ENCODE measurements at places on chromosomes 7 and 10.

DNA sequence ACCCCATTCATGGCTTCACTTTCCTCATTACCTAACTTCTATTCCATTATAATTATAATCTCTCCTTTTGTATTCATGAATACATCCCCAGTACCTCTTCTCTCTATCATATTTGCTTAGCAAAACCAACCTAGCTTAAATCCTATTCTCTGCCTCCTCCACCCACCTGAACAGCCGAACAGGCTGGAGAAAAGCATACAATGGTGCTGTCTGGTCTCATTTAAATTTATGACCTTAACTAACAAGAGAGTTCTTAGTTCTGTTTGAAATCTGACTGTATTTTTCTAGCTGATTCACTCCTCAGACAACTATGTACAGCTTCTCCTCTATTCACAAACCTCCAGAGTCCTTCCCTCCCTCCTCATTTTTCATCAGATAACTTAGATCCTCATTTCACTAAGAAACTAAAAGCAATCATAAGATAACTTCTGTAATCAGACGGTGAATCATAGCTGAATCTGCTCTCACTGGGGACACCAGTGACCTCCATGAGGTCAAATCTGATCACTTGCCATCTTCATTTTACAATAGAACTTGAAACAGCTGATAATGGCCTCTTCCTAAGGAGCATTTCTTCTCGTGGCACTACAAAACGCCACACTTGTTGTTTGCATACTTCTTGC lies 233.9 kb upstream of the AOAH start:
- DNase-seq, result no peak

DNA sequence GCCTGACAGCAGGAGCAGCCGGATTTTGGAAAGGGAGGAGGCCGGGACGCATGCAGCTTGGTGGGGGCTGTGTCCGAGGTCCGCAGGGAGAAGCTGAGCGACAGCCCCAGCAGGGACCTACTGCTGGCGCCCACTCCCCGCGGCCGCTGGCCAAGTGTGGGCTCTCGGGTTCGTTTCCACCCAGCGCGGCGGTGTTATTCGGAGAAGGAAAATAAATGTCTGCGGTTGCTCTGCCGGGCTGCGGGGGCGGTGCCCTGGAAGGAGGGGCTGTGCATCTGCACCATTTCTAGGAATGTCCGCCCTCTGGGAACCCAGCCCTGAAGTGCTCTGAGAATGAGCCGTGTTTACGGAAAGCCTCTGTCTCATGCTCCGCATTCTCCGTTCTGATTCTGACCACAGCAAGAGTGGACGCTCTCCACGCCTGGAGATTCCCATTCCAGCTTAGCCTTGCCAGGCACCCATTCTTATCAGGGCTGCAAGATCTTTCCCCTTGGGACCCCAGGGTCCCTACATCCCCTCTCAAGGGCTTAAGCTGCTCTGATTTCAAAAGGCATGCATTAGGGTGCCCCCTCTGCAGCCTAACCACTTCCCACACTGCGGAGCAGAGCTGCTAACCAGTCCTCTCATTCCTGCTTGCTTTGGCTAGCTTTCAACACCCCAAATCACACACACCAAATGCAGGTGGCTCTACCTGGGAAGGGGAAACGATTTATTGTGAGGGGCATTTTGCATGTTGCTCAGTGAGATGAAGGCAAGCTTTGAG lies 256.6 kb upstream of the GLI3 start:
- DNase-seq, result peak; percentile 26

DNA sequence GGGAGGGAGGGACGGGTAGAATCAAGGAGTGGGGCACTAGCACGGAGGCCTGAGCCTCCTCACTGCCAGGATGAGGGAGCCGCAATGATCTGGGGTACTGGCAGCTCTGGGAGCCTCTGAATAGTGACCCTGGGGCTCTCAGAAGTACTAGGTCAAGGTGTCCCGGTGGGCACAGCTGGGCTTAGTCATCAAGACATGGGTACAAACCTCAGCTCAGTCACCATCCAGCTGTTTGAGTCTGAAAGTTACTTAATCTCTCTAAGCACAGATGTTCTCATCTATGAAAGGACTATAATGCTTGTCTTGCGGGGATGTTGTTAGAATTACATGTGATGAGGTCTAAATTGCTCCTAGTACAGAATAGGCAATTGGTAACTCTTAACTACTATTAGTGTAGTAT lies 276.8 kb downstream of the KCNMA1 start:
- DNase-seq, result no peak

- no peak for DNase-seq
Measured at GRCh38 chr7:39365751-39366295, 200.4 kb upstream of the YAE1 start.

- DNase-seq, result no peak
Measured at GRCh38 chr10:49783645-49784044, 21.5 kb upstream of the OGDHL start.

- DNase-seq, result no peak
Measured at GRCh38 chr7:156491435-156491834, 149.1 kb upstream of the RNF32 start.

DNA sequence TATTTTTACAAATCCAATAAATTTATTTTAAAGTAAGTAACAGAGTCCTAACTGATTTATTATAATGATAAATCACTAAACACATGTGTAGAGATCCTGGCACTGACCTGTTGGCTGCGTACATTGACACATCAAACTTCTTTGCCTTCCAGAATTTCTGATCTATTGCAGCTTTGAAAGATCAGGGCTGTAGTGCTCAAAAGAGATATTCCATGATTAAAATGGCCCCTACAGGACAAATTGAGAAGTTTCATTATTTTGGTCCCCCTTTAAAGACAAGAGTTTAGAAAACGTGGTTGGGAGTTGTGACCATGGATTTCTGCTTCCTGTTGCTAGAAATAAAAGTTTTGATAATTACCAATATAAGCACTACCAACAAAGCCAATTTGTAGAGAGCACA lies 87.7 kb upstream of the PDK4 start:
- no peak for DNase-seq

GRCh38 chr7:38318803-38319416 lies 45.5 kb upstream of the TARP start:
- DNase-seq, result no peak

GRCh38 chr7:143229054-143229790 lies 7.4 kb downstream of the TAS2R40 start:
- no peak for DNase-seq

DNA sequence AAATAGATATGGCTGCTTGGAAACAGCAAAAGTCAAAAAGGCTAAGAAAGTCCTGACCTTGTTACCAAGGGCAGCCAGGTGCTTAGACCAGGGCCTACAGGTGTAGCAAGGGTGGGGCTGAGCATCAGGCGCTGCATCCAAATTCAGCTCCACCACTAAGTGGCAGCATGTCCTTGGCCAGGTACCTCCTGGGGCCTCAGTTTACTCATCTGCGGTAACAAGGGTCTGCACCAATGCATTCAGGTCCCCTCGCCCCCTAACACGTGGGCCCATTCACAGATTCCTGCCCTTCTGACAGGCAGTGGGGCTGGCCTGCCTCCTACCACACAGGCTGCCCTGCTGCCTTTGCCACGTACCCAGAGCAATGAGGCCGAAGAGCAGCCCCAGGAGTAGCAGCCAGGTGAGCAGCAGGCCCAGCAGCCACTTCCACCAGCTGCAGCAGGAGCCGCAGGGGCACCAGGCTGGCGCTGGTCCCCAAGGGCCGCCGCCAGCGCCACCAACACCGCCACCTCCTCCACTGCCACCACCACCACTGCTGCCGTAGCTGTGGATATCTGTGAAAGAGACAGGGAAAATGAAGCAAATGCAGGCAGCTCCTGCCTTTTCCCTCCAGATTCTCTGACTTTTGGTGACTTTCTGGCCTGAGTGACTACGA lies 28.9 kb downstream of the COL17A1 start:
- DNase-seq, result no peak

GRCh38 chr10:43069211-43069515 lies 7.7 kb upstream of the RET start:
- no peak for DNase-seq

GRCh38 chr7:132138817-132139216 lies 437.5 kb downstream of the PLXNA4 start:
- no peak for DNase-seq

GRCh38 chr7:135901585-135902540 lies 75.3 kb downstream of the MTPN start:
- DNase-seq, result no peak

DNA sequence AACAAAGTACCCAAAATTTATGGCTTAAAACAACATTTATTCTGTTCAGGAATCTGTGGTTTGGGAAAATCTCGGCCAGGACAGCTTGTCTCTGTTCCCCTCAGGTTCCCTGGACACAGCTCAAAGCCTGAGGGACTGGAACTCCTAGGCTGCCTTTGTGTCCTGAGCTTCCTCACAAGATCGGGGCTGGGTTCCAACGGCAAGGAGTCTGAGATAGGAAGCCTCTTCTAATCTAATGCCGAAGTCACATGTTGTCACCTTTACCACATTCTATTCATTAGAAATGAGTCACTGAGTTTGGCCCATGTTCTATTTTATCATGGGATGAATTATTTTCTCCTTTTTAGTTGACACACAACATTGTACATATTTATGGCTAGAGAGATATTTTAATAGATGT lies 80.5 kb downstream of the ANKRD26 start:
- no peak for DNase-seq

DNA sequence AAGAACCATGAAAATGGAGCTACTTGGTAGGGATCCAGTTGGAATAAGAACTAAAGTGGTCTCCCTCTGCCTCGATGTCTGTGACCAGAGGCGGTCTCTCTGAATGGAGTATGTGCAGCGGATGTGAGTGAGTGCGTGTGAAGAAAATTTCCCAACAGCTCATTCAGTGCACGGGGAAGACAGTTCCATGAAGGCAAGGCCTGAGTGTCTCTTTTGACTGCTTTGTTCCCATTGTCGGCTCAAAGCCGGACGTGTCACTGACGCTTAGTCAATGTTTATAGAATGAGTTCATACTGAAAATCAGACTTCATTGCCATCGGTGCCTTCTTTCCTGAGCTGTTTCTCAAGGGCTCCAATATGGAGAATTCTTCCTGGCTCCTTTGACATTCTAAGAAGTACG lies 55.3 kb upstream of the GRB10 start:
- no peak for DNase-seq

DNA sequence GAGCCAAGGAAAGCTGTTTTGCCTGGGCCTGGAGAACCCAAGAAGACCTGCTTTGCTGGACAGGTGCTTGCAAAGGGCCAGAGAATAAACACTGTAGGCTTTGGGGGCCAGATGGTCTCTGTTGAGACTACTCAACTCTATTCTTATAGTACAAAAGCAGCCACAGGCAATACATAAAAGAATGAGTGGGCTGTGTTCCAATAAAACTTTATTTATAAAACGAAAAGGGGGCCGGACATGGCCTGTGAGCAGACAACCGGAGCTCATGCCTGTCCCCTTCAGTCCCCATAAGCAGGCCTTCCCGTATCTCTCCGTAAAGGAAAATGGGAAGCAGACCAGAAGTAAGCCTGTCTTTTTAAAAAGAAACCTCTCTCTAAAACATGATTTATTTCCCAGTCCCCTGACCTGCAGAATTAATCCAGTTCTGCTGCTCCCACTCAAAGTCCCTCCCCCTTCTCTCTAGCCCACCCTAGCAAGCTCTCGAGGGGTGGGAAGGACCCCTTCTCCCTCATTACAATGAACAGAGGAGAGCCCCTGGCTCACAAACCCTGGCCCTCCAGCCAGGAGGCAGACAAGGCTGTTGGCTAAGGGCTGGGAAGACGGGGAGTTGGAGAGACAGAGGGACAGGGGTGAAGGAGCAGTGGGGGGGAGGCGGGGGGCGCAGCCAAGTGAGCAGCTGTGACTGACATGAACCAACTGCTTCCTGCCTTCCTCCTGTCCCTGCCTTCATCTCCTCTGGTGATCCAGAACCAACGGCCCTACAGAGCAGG lies 177.8 kb downstream of the NEURL1 start:
- DNase-seq, result no peak

GRCh38 chr10:130854151-130854550 lies 457.4 kb downstream of the TCERG1L start:
- DNase-seq, result no peak

GRCh38 chr7:120583899-120584586 lies 273.9 kb downstream of the TSPAN12 start:
- DNase-seq, result no peak

GRCh38 chr7:155935005-155935557 lies 122.8 kb upstream of the SHH start:
- no peak for DNase-seq

DNA sequence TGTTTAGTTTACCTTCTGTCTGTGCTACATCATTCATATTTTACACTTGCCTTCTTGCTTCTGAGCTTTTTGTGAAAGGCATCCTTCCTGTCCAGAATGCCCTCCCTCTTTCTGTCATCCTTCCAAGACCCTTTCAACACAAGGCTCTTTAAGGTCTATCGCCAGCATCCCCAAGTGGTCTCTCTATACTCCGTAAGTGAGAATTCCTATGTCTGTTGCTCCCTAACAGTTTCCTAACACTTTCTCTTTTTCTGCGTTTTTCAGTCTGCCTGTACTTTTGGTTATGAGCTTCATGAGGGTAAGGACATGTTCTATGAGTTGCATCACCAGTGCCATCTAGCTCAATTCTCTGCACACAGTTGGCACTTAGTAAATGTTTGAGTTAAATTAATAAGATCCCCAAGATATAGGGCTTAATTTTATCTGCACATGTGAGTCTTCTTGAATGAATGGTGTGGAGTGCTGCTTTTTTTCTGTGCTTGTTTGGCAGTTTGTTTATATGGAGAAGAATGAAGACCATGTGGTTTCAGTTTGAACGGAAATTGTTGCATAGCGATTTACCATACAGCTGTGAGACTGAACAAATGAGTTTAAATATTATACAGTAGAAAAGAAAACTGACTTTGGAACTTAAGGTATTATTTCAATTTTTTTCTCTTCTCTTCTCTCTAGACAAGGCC lies 29.4 kb downstream of the RABGEF1 start:
- no peak for DNase-seq

DNA sequence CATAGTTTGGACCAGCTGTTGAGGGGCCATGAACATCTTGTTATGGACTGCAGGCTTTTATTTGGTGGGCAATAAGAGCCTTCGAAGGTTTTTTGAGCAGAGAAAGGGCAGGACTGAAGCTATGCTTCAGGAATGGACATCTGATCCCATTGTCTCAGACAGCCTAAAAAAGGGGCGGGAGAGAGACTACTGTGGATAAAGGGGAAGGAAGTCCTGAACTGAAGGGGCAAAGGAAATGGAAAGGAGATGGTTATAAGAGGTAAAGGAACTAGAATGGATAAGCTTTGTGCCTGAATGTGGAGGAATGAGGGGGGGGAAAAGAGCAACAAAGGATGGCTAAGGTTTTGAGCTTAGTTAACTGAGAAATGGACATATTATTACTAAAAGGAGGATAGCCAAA lies 172.5 kb downstream of the SKAP2 start:
- no peak for DNase-seq

- DNase-seq, result no peak
Measured at GRCh38 chr7:116511552-116512519, 12.3 kb downstream of the CAV2 start.

DNA sequence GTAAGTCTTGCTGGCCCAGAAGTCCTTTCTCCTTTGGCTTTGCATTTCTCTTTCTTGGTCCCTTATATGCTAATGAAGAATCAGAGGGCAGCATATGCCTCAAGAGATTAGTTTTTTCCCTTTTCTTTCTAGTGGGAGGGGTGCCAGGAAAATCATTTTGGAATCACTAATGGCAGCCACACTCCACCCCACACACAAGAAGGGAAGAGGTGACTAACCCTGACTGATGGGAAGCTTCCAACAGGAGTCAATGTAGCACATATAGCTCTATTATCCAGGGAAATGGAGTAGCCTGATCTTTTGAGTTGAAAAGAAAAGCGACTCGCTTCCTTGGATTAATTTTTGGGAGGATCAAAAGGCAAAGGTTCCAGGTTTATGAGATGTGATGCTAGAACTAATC lies 225.3 kb downstream of the KIF20B start:
- no peak for DNase-seq
